ENCODE measurements at places on chromosomes 2 and 18.

DNA sequence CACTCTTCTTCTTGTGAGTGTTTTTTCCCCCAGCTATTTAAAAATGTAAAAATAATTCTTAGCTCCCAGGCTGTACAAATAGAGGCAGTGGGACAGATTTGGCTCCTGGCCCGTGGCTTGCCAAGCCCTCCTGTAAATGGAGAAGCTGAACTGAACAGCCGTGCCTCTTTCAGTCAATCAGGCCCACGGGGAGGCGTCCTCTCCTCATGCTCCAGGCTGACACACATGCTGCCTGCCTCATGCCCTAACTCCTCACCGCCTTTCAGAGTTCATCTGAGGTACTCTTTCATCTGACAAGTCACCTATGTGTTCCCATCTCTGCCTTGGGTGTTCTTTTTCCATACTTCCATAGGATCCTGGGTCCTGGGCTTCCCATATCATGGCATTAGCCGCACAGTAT is 58.9 kb downstream of the BMP10 start:
- DNase-seq = no peak

DNA sequence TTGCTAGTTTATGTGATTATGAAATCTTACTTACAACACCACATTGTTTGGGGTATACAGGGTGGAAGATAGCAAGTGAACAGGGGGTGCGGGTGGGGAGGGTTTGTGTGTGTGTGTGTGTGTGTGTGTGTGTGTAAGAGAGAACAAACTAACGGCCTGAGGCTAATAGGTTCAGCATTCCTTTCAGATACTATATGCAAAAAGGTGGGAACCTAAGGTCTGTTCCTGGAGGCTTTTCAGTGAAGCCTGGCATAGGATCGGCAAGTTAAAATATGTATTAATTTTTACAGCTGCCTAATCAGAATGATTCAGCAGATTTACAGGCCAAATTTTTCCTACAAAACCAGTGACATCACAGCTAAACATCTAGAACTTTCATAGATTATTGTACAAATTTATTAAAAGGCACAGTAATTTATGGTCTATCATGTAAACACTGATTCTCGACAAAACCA is 7.6 kb upstream of the SPDYA start:
- no peak for DNase-seq

GRCh38 chr2:40165509-40165844 is 286.4 kb downstream of the SLC8A1 start:
- DNase-seq = peak; percentile 42

DNA sequence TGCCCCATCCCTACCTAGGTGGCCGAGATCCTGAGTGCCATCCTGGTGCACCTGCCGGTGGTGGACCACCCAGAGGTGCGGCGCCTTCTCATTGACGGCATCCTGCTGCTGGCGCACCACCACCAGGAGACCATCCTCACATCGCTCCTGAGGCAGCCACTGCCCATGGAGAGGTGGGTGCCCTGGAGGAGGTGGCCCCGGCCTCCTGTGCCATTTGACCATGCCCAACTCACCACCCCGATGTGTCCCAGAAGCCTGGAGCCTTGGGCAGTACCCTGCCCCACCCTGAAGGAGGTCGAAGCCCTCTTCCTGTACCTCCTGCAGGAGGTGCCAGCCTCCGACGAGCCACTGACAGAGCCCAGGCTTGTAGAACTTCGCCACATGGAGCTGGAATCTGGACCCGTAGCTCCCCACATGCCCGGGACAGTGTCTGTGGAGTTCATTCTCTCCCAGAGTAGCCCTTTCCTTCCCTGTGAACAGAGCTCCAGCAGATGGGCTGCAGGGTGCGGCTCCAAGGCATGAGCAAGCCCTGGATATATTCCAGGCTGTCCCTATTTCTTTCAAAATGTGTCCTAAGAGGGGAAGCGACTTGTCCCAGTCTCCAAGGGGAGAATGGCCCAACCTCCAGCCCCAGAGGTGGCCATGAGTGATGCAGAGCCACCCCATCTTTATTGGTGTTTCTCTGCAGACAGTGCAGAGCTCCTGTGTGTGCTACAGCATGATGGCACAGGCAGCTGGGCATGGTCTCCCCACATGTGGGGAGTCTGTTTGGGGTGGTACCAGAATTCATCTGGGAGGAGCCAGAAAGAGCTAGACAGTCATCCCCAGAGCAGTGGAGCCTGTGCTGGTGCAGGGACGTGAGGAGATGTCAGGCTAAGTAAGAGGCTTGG is 34.2 kb downstream of the HJURP start:
- DNase-seq = no peak

DNA sequence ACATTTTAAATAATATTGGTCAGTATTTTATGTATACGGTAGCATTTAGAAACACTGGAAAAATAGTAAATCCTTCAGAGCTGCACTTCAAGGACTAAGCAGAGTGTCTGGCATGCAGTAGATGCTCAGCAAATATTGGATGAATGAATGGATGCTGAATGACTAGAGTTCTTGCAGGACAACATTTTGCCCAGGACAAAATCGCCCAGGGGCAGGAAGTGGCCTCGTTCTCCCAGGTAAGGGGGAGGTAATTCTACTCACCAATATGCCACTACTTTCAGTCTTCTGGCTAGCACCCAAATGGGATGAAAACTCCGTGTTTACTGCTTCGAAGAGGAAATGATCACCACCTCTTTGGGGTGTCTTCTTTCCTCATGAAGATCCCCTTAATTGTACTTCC is 4.0 kb upstream of the DGUOK start:
- DNase-seq = no peak

GRCh38 chr2:3105814-3106569 is 271.6 kb downstream of the EIPR1 start:
- DNase-seq = no peak

GRCh38 chr18:51082571-51083267 is 52.7 kb downstream of the SMAD4 start:
- no peak for DNase-seq

- no peak for DNase-seq
These were observed 15.0 kb upstream of the IL1A start for GRCh38 chr2:112798979-112799975.

- DNase-seq = no peak
These were observed 12.3 kb upstream of the SMAD7 start for GRCh38 chr18:48962994-48963561.

GRCh38 chr18:72697706-72698105 is 153.6 kb upstream of the CBLN2 start:
- no peak for DNase-seq

All from AG09319 (cell line).